ENCODE measurements at places on chromosomes 3 and 15.

DNA sequence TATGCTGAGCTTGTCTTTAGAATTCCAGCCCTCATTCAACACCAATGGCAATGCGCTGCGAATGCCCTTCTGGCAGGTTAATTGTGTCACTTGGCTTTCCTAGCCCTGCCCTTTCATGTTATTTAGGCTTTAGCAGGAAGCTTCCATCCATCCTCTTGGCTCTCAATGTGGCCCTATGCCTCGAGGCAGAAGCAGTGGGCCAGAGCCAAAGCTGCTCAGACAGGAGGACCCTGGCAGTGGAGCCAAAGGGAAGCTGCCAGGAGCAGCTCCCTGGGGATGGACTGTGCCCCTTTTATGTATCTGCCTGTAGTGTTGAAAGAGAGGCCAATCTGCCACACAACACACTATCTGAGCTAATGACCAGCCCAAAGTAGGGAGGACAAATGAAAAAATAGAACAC, 376.4 kb downstream of the CTNNB1 start:
- no peak for DNase-seq

GRCh38 chr3:88057630-88058305, 1.0 kb downstream of the CGGBP1 start:
- no peak for DNase-seq

DNA sequence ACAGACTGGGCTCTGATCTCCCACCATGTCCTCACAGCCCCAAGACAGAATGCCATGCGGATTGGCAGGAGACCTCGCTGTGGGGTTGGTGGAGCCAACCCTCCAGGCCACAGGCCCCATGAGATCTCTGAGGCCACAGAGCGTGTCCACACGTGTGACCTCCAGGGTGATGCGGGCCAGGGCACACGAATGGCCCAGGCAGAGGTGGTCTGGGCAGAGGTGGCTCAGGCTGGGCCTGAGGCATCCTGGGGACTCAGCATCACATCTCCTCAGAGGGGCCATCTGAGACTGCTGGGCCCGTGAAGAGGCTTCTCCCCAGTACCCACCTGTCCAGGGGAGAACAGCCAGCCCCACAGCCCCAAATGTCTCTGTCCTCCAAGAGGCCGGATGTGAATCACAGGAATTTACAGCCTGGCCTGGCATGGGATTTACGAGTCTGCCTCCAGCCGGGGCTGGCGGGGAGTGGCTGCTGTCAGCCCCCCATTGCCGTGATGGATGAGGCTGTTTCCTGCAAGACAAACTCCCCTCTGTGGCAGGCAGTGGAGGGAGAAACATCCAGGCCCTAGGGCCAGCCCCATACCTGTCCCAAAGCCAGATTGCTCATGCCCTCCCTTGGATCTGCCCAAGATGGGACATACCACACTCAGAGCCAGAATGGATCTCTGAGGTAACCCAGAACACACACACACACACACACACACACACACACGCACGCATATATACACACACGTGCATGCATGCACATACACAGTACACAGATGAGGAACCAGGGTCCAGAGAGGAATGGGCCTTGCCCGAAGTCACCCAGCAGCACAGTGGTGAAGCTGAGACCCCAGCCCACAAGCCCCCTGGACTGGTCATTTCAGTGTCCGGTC, 208.3 kb downstream of the TBC1D2B start:
- DNase-seq = no peak

GRCh38 chr3:196602673-196603072, 34.2 kb downstream of the FBXO45 start:
- DNase-seq = no peak

GRCh38 chr15:71422530-71423259, 307.4 kb downstream of the THSD4 start:
- DNase-seq = no peak

DNA sequence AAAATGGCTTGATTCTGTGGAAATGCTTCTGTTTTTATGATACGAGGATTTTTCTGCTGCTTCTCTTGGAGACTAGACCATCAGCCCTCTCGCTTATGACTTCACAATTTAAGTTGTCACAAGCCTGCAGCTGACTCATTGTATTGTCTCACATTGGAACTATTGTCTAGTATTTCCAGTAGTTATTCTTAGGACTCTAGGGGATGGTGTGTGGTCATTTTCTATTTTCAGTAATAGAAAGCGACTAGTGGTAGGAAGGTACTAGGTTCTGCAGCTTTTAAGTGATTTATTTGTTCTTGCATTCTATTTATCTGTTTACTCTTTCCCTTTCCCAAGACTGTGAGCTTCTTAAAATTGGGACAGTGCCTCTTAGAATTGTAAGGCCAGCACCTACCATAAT, 66.3 kb upstream of the CRTC3 start:
- DNase-seq = no peak

DNA sequence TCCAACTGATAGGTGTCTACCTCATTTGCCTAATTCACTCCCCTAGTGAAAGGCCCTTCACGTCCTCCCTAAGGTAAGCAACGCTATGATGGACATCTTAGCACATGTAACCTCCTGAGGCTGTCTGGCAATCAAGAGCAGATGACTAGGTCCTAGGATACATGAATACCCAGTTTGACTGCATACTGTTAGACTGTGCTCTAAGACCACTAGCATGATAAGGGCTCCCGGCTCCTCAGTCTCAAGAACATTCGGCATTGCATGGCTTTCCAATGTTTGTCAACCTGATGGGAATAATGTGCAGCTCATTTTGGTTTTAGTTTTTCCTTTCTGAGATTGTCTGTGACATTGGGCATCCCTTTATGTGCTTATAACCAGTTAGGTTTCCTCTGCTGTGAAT, 152.1 kb downstream of the UACA start:
- no peak for DNase-seq

- no peak for DNase-seq
Observed at GRCh38 chr3:134325061-134325705, 49.1 kb downstream of the AMOTL2 start.

DNA sequence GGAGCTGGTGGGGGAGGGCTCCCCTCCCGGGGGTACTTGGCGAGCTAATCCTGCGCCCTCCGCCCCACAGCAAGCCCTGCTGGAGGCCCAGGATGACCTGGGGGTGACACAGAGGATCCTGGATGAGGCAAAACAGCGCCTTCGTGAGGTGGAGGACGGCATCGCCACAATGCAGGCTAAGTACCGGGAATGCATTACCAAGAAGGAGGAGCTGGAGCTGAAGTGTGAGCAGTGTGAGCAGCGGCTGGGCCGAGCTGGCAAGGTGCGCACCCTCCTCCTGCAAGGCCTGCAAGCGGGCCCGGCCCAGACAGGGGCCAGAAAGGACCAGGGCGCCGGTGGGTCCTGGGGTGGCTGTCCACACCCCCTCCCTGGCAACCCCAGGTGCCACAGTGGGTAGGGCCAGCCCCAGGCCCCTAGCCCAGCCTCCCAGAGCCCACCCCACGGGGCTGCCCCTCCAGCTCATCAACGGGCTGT, 56.5 kb downstream of the SEMA3G start:
- no peak for DNase-seq
